Trophoblast cell (in vitro differentiated cells and primary cell): ENCODE measurements at places on chromosomes 1 and 21.

DNA sequence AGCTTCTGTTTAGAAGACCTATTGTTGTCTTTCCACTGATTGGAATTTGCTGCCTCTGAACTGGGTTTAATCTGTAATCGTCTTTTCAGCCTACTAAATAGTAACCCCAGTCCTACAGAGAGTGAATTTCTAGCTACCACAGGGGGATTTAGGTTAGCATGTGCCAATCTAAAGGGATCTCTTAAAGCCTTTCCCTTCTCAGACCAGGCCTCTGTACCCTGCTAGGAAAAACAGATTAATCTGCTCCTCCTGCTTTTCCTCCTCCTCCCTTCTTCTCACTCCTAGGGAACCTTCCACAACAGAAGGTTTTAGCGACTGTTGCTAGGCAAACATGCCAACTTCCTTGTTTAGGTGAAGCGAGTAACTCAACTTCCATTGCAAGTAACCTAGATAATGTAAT is 1.3 kb upstream of the RC3H1 start:
- DNase-seq: no peak

GRCh38 chr1:160576390-160576789 is 2.9 kb downstream of the CD84 start:
- DNase-seq: no peak

- no peak for DNase-seq
Measured at GRCh38 chr1:62800825-62801306, 16.9 kb downstream of the ATG4C start.

- DNase-seq: peak; percentile 100
Measured at GRCh38 chr1:16464917-16465625, 24.5 kb downstream of the NECAP2 start.

- DNase-seq: no peak
Measured at GRCh38 chr21:17598437-17598836, 14.3 kb downstream of the BTG3 start.

DNA sequence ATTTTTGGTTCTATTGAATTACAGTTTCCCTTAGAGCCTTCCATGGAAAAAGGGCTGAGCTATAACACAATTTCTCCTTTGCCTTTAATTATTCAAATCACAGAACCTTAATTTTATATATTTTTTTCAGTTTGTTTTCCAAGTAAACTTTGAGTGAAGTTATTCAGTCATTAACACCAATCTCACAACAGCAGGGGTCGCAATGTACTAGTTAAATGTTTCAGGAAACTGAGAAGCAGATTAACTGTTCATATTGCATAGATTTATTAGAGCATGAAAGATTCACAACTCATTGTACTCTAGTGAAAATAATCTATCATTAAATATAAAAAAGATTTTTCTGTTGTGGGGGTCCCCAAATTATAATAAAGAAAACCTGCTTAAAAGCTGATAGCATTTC is 64.1 kb downstream of the KIFAP3 start:
- DNase-seq: peak; percentile 18

- DNase-seq: no peak
Measured at GRCh38 chr1:62897788-62898187, 113.9 kb downstream of the ATG4C start.

DNA sequence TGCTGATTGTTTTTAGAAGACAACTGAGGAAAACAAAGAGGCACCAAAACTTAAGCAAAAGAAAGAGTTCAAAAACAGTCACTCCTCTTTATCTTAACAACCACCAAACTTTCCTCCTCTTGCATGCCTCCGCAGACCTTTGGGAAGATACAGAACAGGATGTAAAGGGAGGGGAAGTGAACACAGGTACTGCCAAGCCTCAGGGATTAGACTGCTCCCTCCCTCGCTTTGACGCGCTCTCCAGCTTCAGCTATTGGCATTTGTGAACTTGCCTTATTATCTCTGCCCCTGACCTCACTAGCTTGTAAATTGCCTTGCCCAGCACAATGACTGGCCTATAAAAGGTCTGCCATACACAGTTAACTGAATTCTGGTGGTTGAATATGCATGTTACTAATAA is 4.8 kb upstream of the SRP9 start:
- DNase-seq: no peak

- no peak for DNase-seq
Measured at GRCh38 chr1:116379674-116380498, 6.8 kb downstream of the ATP1A1 start.

DNA sequence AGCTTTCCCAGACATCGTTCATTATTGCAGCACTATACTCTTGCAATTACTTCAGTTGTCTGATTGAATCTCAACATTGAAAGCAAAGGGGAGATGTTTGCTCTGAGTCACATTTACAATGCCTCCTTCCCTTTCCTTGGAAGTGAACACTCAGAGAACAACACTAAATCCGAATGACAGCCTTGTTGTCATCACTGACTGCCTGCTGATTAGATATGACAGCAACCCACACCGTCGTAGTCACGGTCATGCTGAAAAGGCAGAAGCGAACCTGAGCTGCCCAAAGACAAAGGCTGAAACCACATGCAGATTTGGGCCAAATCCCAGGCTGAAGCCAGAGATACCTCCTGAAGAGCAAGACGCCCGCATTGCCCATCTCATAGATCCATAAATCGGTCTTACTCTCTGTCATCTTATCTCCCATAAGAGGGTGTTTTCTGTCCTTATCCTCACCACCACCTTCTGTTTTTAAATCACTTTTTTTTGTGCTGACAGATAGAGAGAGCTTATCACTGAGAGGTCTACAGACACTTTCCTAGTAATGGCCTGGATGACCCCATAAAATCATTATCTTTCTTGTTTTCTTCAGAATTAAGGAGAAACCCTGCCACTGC is 47.5 kb downstream of the TMCO4 start:
- DNase-seq: no peak

GRCh38 chr21:37615962-37616361 is 249.4 kb downstream of the DYRK1A start:
- DNase-seq: no peak

DNA sequence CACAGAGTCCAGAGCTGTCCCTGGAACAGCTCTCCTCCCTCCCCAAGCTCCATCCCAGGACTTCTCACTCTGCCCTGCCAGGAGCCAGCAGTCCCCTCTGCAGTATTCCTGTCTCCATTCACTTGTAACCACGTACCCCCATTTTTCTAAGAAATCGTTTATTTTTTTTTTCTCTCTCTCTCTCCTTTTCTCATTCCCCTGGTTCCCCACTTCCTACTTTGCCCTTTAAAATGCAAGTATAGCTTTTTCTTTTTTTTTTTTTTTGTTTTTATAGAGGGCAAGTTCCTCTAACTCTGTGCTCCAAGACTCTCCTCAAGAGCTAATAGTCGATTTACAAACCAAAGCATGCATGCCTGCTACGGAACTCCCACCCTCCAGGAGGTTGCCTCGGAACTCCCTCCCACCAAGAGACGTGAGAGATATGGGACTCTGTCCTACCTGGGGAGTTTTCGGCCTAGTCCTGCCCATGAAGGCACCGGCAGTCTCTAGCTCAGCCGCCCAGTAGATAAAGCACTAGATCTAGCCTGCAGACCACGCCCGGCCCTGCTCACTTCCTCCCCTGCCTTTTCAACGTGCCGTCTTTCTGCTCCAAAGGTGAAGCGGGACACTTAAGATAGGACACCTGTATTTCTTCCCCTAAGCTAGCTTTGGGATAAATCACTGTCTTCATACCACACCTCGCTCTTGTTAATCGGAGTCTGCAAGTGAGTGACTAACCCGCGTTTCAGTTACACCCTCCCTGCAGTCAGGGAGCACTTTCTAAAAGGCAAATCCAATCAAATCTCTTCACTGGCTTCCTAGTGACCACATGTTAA is 27.7 kb downstream of the TNFRSF9 start:
- peak; percentile 16 for DNase-seq

DNA sequence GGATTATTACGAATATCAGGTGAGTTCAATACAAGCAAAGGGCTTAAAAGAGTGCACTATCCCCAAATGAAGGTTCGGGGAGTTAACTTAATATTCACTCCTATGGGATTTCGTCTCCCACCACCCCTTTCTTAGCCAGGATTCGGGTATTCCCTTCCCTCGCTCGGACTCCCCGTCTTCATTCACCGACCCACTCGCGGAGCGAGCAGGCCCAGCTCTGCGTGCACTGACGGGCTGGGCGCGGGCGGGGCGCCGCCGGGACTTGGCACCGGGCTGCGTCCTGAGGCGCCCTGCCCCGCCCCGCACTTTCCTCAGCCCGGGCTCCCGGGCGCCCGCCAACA is 7.7 kb upstream of the MPZL1 start:
- DNase-seq: no peak

GRCh38 chr1:186761358-186761757 is 67.4 kb upstream of the PLA2G4A start:
- no peak for DNase-seq

DNA sequence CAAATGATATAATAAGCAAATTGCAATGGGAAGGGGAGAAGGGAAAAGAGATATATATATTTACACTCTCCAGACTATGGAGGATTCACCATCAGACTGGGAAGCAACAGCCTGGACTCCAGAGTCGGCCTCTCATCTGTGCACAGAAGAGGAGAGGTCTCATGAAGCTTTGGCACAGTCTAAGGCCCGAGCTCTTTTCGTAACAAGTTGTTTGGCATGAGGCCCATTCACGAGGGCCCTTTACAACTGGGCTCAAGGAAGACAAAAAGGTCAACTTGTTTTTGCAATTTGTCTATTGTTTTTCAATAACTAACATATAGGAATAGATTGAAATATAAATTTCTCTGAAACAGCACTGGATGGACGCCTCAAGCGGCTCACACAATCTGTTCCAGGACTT is 66.7 kb upstream of the AJAP1 start:
- no peak for DNase-seq

DNA sequence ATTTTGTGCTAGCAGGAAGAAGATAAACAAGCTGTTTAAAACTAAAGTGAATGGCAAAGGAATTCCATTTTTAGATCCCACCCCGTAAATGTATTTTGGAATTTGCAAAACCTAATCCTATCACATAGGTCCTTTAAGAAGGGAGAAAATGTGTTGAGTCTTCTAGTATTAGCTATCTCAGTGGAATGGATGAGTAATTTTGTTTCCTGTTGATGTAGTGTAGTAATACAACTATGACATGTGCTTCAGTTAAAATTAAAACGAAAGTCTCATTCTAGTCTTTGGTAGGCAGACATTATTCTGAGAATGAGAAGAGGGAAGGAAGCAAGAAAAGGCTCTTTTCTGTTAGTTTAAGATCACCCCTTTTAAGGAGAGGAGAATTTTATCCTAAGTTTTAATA is 265.9 kb upstream of the C1orf105 start:
- no peak for DNase-seq

DNA sequence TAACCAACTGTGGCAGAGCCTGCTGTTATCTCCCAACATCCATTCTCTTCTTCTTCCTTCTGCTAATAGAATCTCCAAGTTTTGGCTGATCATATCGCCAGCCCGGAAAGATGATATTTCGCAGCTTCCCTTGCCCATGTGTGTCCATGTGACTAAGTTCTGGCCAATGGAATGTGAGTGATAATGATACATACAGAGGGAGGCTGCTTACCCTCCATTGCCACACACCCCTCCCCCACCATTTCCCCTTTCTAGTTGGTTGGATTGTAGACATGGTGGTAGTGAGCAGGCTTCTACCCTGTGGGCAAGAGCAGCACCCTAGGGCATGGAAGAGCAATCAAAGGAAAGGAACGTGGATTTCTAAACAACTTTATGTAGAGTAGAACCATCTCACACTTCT is 48.8 kb downstream of the SLC9C2 start:
- peak; percentile 8 for DNase-seq

DNA sequence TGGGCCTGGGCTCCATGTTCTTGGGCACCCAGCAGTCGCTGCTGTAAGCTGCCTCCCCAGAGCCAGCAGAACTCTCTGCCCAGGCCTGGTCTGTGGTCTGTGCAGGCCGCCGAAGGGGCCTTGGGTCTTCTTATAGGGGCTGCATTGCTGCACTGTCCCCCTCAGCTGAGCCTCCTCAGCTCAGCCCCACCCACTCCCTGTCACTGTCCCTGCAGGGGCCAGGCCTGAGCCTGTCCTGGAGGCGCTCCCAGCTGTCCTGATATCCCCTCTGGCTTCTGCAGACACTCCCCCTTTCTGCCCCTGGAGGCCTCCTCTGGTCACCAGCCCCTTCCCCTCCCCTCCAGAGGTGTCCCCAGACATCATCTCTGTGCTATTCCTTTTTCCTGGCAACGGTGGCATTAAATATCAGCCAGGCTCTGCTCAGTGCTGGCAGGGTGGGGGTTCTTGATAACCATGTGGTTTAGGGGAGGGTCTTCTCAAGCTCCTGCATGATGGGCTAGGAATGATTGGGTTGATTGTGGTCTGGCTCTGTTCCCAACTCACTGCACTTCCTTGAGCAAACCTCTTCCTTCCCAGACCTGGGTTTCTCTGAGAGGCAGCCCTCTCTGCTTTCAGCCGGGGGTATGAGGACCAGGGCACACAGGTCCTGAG is 3.7 kb upstream of the FOXO6 start:
- DNase-seq: no peak

GRCh38 chr21:29429218-29429617 is 130.5 kb downstream of the BACH1 start:
- DNase-seq: no peak

DNA sequence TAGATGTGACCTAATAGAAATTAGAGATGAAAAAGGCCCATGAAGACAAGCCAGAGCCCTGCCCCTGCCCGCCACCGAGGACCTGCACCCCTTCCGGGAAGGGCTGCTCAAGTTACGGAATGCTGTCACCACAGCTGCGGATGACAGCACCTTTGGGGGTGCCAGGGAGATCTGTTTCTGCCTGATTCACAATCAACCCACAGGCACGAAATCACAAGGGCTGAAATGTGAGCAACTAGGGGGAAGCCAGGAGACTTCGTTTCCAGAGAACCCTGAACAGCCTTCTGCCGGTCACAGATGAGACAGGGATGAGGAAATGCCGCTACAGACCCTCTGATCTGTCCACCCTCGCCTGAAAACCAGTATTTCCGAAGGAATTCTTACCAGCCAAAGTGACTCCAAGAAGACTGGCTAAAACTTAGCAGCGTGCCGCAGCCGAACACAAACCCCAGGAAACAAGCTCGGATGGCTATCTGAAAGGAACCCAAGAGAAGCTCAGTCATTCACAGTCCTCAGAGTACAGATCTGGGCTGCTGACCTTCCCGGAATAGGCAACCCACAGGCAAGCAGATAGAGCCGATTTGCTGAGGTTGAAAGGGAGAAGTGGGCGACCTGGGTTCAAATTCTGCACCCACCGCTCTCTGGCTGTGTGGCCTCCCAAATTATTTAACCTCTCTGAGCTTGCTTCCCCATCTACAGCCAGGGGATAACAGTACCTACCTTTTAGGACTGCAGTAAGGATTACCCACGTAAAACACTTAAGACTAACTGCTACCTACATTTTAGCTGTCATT is 1.1 kb downstream of the ICMT start:
- no peak for DNase-seq

GRCh38 chr1:53526451-53527101 is 67.4 kb downstream of the DMRTB1 start:
- no peak for DNase-seq

GRCh38 chr1:157798211-157798610 is 21.3 kb upstream of the FCRL2 start:
- DNase-seq: no peak
